Stromal cell of bone marrow (primary cell): ENCODE measurements at places on chromosomes 3 and 15.

GRCh38 chr3:128366136-128366535, 100.6 kb downstream of the DNAJB8 start:
- DNase-seq, result no peak

- no peak for DNase-seq
These were observed 23.5 kb upstream of the PAQR5 start for GRCh38 chr15:69275074-69275670.

DNA sequence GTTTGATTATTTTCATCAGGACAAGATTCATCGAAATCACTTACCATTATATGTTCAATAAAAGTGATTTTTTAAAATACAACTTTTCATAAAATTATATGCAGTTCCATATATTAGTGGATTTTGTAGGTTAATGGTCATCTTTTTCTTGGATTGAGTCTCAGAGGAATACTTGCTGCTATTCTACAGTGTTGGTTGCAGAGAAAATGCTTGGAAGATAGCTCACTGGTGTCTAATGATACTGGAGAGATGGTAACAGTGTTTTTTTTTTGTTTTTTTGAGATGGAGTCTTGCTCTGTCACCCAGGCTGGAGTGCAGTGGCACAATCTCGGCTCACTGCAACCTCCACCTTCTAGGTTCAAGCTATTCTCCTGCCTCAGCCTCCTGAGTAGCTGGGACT, 143.3 kb downstream of the TCF12 start:
- DNase-seq, result no peak

- no peak for DNase-seq
These were observed 16.7 kb downstream of the MCTP2 start for GRCh38 chr15:94247789-94248638.

DNA sequence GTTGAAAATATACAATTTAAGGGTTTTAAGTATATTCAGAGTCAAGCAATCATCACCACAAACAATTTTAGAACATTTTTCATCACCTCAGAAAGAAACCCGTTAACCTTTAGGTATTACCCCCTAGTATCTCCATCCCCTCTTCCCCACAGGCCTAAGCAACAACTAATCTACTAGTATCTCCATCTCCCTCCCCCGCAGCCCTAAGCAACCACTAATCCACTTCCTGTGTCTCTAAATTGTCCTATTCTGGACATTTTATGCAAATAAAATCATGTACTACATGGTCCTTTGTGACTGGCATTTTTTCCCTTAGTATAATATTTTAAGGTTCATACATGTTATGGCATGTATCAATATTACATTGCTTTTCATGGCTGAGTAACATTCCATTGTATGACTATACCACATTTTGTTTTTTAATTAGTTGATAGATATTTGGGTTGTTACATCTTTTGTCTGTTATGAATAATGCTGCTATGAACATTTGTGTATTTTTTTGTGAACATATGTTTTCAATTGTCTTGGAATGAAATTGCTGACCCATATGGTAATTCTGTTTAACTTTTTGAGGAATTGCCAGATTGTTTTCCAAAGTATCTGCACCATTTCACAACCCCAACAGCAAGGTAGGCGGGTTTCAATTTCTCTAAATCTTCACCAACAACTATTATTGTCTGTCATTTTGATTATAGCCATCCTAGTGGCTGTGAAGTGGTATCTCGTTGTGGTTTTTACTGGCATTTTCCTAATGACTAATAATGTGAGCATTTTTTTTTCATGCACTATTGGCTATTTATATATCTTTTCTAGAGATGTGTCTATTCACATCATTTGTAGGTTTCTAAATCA, 215.6 kb upstream of the CD96 start:
- no peak for DNase-seq

DNA sequence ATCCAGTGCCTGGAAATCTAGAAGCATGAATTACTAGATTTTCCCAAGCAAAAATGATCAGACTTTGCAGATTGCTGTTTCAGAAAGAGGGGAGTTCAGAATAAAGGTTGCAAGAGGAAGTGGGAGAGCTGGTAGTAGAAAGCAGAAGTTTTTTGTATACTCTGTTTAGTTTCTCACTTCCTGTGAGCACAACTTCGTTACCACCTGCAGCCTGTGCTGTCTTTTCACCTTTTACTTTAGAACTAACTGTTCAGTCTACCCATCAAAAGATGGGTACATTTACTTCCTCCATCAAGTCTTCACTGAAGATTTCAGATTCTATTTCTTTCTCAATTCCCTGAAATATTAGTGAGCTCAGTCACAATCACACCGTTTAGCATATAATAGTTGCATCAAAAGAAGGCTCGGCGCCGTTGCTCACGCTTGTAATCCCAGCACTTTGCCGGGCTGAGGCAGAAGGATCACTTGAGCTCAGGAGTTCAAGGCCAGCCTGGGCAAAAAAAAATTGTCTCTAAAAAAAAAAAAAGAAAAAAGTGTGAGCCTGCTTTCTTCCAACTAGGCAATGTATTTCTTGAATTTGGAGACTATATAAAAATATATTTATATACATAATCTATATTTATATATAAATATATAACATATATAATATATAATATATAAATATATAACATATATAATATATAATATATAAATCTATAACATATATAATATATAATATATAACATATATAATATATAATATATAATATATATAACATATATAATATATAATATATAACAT, 1.8 kb upstream of the CEP97 start:
- DNase-seq, result no peak

DNA sequence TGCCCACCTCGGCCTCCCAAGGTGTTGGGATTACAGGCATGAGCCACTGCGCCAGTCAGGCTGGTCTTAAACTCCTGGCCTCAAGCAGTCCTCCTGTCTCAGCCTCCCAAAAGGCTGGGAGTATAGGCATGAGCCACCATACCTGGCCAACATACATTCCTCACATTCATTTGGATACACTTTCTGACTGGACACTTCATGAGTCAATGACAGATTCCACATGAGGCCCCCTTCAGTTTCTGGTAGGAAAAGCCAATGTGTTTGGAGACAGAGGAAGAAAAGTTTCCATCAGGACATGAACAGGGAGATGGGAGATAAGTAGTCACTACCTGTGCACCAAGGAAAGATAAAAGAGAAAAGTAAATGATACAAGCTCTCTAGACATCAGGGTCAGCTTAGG, 49.4 kb upstream of the GSK3B start:
- DNase-seq, result no peak

- no peak for DNase-seq
These were observed 638.8 kb upstream of the GRM7 start for GRCh38 chr3:6222069-6222468.

GRCh38 chr3:14740983-14741382, 66.0 kb downstream of the C3orf20 start:
- no peak for DNase-seq

DNA sequence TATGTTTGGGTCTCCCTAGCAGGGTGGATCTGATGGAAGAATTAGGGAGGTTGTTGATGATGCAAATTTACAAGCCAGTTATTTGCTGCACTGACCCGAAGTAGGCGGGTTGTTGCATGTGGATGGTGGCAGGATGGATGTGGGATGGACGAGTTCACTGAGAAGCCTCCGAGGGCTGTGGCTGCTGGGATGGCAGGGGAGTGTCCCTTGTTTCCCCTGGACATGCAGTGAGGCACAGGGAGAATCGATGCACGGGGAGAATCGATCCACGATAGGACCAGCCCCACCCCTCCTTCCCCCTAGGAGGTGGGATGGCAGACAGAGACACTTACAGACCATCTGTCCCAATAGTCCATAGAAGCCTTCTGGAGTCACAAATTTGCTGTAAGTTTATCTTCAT, 31.0 kb upstream of the KLF13 start:
- no peak for DNase-seq

DNA sequence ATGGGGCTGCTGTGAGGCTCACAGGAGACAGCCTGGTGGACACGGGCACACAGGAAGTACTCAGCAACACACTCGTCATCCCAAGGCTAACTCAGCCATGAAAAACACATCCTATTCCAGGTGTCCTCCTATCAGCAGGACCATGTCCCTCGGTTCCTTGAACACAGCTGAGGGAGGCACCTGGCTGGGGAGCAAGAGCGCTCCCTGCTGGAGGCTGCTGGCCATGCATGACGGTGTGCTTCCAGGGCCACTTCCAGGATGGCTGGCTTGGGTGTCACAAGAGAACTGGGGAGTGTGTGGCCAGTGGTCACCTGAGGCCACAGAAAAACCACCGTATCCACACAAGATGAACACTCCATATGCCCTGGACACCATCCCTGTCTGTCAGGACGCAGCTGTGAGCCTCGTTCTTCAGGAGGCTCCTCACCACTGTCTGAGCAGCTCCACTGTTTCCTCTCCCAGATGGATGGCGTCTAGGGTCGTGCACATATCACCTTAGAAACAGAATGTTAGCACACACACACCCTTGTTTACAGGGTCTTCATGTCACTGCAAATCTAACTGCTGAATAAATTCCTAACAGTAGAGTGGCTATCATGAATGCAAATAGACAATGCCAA, 31.0 kb downstream of the POC1A start:
- DNase-seq, result no peak

- DNase-seq, result no peak
These were observed 85.5 kb downstream of the CCNL1 start for GRCh38 chr3:157074490-157074889.

GRCh38 chr15:88243895-88244787, 12.4 kb downstream of the NTRK3 start:
- no peak for DNase-seq

DNA sequence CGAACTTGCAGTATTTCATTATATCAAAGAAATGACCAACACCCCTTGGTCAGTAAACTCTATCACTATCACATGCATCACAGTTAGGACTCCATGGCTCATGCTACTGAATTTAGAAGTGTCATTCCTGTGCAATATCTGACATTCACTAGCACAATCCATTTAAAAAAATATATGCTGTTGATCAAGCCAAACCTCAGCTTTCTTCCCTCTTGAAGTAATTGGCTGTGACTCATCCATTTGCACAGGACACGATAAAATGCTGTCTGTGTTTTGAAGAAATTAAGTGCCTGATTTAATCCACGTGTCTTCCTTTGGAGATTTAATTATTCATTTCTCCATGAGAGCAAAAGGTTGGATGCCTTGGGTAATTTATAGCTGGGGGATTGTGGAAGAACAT, 38.9 kb downstream of the CPNE4 start:
- no peak for DNase-seq

DNA sequence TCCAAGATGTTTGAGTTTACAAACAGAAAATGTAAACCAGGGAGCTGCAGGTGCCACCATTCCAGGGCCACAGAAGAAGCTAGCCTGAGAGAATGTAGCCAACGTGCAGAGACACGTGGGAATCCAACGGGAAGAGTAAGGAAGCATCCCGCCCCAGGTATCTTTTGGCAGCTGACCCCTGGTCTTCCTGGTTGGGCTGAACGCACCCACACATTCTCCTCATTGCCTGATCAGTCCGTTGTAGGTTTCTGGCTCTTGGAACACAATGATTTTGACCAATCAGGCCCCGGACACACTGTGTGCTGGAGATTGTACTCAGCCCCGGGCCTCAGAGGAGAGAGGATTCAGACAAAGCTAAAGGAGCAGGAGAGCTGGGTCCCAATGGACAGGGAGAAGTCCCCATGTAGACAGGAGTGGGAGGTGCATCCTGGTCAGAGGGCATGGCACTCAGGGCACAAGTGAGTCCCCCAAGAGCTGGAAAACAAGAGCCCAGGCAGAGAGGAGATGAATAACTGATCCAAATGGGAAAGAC, 102.3 kb downstream of the TPRA1 start:
- DNase-seq, result no peak
